ENCODE measurements at places on chromosomes 2 and 18. TPM values are rescaled to one million over a fixed set of nuclear protein-coding genes. Genes with fewer than 3 reads are reported as not detected.

DNA sequence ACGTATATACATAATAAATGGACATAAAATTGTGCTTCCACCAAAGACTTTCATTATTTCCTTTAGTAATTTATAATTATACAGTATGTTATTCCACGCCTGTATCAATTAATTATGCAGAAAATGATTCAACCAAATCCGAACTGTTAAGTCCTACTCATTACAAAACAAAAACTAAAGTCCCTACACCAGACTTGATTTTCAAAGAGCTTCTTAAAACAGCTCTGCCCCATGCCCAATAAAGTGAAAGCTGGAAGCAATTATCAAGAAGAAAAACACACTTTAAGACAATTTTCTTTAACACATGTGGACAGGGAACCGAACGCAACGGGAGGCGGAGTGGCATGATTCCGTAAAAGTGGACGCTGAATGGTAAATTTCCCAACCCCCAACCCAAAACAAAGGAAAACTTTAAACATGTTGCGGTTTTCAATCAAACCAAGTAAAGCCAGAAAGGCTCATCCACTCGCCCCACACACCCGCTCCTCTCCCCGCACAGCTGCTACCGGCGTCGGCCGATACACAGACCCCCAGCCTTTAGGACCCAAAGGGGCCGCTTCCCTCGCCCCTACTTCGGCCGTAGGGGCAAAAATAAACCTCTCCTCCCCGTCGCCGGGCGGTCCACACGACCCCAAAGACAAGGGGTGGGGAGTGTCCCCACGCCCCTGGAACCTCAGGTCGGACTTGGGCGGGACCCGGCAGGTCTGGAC, 705 bp downstream of the YES1 start:
- H3K36me3 ChIP-seq: no peaks in the 10 kb centered on the region
- peak overlapping the region; percentile 87 for H3K4me3 ChIP-seq
- H3K4me1 ChIP-seq: no peaks in the 10 kb centered on the region
- no peak for DNase-seq
- H3K27me3 ChIP-seq: no peaks in the 10 kb centered on the region

DNA sequence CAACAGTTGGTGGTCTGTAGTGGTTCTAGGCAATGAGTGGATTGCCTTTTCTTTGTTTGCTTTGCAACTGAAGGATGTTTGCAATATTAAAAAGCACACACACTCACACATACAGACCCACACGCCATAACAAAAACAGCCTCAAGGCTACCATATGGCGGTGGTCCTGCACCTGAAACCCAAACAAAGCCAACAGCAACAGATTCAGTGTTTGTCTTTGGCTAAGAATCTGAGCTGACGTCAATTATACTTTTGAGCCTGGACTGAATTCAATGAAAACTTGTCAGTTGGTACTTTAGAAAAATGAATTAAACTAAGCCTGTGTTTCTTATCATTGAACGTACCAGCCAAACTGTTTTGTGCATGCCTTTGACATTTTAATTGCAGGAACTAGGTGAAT, 65.0 kb upstream of the NYAP2 start:
- H3K27ac ChIP-seq: no peak overlapping the region
- no peak overlapping the region for H3K4me3 ChIP-seq
- no peaks in the 10 kb centered on the region for H3K36me3 ChIP-seq
- no peaks in the 10 kb centered on the region for H3K27me3 ChIP-seq
- DNase-seq: no peak

- no peaks in the 10 kb centered on the region for H3K36me3 ChIP-seq
- no peak for DNase-seq
- H3K4me3 ChIP-seq: no peak overlapping the region
- H3K27ac ChIP-seq: no peak overlapping the region
- no peaks in the 10 kb centered on the region for H3K27me3 ChIP-seq
Measured at GRCh38 chr2:185475914-185476313, 262.7 kb upstream of the FSIP2 start.

DNA sequence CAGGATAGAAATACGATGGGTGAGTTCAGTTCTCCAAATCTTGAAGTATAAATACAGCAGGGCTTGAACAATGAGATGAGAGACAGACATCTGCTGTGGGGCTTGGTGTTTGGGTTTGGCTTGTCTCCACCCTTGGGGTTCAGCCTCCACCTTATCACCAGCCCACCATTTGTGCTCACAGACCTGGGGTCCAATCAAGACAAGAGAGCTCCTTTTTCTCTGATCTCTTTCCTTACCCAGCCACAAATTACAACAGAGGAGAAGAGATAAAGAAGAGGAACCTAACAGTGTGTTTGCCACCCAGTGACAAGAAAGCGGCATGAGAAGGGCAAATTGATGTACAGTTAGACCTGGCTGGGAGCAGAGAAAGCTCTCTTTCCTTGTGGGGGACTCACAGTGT, 204.5 kb upstream of the CXCR4 start:
- no peaks in the 10 kb centered on the region for H3K4me1 ChIP-seq
- no peak overlapping the region for H3K27ac ChIP-seq
- no peak overlapping the region for H3K4me3 ChIP-seq
- no peaks in the 10 kb centered on the region for H3K36me3 ChIP-seq
- H3K27me3 ChIP-seq: no peaks in the 10 kb centered on the region
- no peak for DNase-seq

DNA sequence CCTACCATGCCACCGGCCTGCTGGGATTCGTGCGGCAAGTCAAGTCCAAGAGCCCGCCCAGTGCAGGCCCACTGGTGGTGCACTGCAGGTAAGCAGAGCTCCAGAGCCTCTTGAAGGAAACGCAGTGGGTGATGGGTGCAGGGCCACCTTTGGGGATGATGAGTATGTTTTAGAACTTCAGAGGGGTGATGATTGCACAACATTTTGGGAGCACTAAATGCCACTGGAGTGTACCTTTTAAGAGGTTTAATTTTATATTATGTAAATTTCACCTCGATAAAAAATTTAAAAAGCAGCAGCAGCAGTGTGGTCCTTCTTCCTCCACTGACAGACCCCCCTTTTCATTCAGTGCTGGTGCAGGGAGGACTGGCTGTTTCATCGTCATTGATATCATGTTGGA, 233.1 kb upstream of the RAB12 start:
- no peaks in the 10 kb centered on the region for H3K4me1 ChIP-seq
- no peak overlapping the region for H3K27ac ChIP-seq
- H3K27me3 ChIP-seq: no peaks in the 10 kb centered on the region
- no peaks in the 10 kb centered on the region for H3K36me3 ChIP-seq
- no peak overlapping the region for H3K4me3 ChIP-seq

DNA sequence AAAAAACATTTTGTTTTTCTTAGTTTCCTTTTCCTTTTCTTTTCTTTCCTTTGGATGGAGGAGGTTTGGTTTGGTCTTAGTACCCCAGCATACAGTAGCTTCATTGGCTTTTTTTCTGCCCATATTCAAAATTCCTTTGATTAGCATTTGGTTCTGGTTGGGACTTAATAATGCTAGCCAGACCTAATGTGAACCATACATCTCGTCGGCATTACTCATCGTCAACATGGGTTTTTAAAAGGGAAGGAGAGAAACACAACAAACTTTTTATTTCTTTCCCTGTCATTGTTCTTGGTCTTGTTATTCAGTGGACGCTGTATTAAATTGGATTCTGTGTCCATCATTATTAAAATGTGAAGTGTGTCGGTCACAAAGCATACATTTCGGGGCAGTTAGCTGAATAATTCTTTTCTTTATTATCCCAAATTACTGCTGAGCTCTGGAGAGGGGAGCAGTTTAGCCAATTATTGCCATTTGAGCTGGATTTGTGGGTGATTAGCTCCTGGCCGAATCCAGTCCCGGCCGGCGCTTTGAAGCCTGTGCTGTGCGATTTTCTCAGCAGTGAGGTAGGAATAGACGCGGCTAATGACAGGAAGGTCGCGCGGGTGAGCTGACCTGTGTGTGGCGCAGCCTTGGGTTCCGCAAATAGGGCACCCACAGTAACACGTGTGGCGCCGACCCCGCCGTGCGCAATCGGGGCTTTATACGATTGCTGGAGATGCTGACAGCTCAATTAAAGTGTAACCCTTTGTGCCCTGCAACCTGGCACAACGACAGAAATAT, 303.3 kb downstream of the GBX2 start:
- H3K27ac ChIP-seq: no peak overlapping the region
- no peaks in the 10 kb centered on the region for H3K27me3 ChIP-seq
- peak overlapping the region; percentile 26 for H3K4me3 ChIP-seq
- no peaks in the 10 kb centered on the region for H3K36me3 ChIP-seq
- H3K4me1 ChIP-seq: no peaks in the 10 kb centered on the region
- no peak for DNase-seq

GRCh38 chr2:130823886-130824491, 12.7 kb upstream of the ARHGEF4 start:
- no peaks in the 10 kb centered on the region for H3K36me3 ChIP-seq
- no peaks in the 10 kb centered on the region for H3K27me3 ChIP-seq
- H3K4me1 ChIP-seq: no peaks in the 10 kb centered on the region
- H3K27ac ChIP-seq: no peak overlapping the region
- no peak overlapping the region for H3K4me3 ChIP-seq

GRCh38 chr2:3262437-3263388, 114.9 kb downstream of the EIPR1 start:
- no peak overlapping the region for H3K27ac ChIP-seq
- no peaks in the 10 kb centered on the region for H3K27me3 ChIP-seq
- no peaks in the 10 kb centered on the region for H3K36me3 ChIP-seq

GRCh38 chr2:71852141-71852711, 295.4 kb downstream of the CYP26B1 start:
- no peak overlapping the region for H3K4me3 ChIP-seq
- no peak for DNase-seq
- H3K4me1 ChIP-seq: peaks cover 8% of the 10 kb centered on the region
- H3K27ac ChIP-seq: peak overlapping the region; percentile 19

DNA sequence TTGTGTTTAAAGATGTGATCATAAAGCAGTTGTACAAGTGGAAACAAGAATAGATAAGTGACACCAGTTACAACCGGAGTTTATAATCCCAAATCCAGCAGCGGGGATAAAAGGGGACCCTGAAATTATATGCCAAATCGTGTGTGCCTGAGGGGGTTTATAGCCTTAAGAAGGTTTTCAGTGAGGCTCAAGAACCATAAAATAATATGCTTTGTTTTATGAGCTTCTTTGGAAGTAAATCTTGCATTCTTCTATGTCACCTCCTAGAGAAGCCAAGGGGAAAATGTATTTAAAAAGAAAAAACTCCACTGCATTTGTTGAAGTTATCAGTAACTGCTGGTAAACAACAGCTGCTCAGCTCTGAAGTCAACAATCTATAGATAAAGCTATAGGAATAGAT, 25.8 kb upstream of the MAP3K20 start:
- H3K27me3 ChIP-seq: no peaks in the 10 kb centered on the region
- no peak overlapping the region for H3K4me3 ChIP-seq
- H3K27ac ChIP-seq: peak overlapping the region; percentile 49
- H3K4me1 ChIP-seq: no peaks in the 10 kb centered on the region

DNA sequence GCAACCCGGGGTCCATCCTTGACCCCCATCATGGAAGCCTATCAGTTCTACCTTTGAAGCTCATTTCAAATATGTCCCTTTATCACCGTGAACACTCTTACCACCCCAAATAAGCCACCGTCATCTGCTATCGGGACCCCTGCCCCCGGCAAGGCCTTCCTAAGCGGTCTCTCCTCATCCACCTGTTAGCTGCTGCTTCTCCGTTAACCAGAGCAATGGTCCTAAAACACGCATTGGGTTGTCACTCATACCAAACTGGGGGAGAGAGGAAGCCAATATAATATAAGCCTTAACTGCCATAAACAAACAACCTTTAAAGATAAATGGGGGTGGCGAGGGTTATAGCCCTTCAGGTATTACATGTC, 680 bp downstream of the ASNSD1 start:
- peaks cover 6% of the 10 kb centered on the region for H3K4me1 ChIP-seq
- peak overlapping the region; percentile 96 for H3K27ac ChIP-seq
- peak overlapping the region; percentile 93 for H3K4me3 ChIP-seq
- no peaks in the 10 kb centered on the region for H3K27me3 ChIP-seq

- H3K27me3 ChIP-seq: no peaks in the 10 kb centered on the region
- DNase-seq: peak; percentile 72
- no peaks in the 10 kb centered on the region for H3K4me1 ChIP-seq
- H3K27ac ChIP-seq: peak overlapping the region; percentile 77
Measured at GRCh38 chr18:36398419-36398818, 100.9 kb downstream of the FHOD3 start.

DNA sequence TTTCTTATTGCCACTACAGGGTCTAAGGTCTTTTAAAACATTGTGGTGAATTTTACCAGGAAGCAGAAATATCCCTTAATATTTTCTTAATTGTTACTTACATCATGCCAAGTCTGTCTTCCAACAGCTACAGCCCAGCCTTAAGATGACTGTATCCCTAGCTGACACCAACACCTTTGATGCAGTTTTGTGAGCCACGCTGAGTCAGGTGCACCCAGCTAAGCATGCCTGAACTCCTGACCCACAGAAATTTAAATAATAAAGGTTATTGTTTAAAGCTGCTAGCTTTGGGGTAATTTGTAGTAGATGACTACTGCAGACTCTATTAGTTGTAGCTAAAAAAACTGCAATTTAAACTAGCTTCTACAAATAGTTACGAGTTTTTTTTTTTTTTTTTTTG, 1757.9 kb upstream of the LRRTM1 start:
- H3K36me3 ChIP-seq: no peaks in the 10 kb centered on the region
- H3K4me1 ChIP-seq: no peaks in the 10 kb centered on the region
- no peak for DNase-seq
- no peak overlapping the region for H3K27ac ChIP-seq

- no peak overlapping the region for H3K27ac ChIP-seq
- DNase-seq: no peak
- no peaks in the 10 kb centered on the region for H3K27me3 ChIP-seq
- H3K4me1 ChIP-seq: no peaks in the 10 kb centered on the region
- H3K4me3 ChIP-seq: no peak overlapping the region
Measured at GRCh38 chr2:144162652-144163051, 357.3 kb downstream of the ZEB2 start.

DNA sequence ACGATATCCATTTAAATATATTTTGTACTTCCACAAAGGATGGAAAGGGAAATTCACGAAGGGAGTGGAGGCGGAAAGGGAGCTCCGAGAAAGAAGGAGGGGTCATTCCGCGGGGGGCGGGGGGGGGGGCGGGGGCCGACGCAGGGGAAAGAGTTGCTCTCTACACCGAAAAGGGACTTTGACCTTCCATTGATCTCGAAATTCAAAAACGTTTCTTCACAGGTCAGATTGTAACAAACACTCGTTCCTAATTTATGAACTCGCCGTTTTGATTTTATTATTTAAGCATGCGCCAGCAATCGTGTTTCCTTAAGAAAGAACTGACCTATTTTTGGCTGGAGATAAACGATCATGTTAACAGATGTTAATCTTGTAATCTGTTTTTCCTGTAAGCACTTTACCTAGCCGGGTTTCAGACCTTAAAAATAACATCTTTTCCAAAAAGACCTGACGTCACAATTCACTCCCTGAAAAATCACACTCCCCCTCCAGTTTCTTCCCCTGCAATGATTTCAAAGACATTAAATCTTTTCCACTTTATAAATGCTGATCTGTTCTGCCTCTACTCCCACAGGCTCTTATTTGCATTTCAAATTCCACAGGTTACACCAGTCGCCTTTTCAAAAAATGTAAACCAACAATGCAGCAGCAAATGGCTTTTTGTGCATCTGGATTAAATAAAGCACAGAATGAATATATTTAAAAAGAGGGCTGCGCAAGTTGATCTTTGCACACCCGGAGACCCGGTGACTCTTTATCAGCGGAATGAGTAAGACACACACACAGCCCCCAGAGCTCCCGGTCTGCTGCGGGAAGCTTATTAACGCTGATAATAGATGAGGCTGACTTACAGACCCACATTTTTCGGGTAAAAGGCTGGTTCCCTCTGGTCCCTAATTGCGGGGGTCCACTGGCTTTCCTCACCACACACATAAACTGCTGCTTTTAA, 1.6 kb downstream of the ZNF516 start:
- H3K4me3 ChIP-seq: peak overlapping the region; percentile 78
- H3K27me3 ChIP-seq: no peaks in the 10 kb centered on the region
- no peak for DNase-seq
- no peaks in the 10 kb centered on the region for H3K4me1 ChIP-seq
- no peaks in the 10 kb centered on the region for H3K36me3 ChIP-seq

The PTPN4 gene
- total RNA-seq: 29.1 TPM

The RFX8 gene
- 2.3 TPM for total RNA-seq

The KIF1A gene
- total RNA-seq: not detected

Data from breast epithelium (tissue), 4 donors.